IMR-90 (cell line): ENCODE measurements at places on chromosomes 11 and 22. TPM values are rescaled to one million over a fixed set of nuclear protein-coding genes. Genes with fewer than 3 reads are reported as not detected.

Gene MMP13
- not detected in 2 replicates for total RNA-seq

Gene ALKBH3
- 62.9 and 68.6 TPM in 2 replicates for total RNA-seq

Gene FOLR1
- not detected in 2 replicates for total RNA-seq

Gene PRG3
- total RNA-seq: not detected in 2 replicates

Gene MAJIN
- not detected in 2 replicates for total RNA-seq

Gene TPBGL
- not detected in 2 replicates for total RNA-seq

DNA sequence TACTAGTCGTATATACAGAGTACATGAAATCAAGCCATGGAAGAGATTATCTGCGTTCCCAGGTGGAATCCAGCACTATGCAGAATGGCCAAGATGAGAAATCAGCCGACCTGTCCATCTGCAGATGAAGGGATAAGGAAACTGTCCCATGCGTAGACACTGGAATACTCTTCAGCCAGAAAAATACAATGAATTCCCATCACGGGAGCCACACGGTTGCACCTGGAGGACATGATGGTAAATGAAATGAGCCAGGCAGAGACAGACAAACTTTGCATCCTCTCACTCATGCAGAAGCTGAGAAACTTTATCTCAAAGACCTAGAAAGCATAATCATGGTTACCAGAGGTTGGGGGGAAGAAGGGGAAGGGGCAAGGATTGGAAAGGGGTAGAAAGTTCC, 111.9 kb upstream of the TOP3B start:
- DNase-seq: no peak
- peaks cover 16% of the 10 kb centered on the region for H3K4me1 ChIP-seq
- H3K27ac ChIP-seq: peak overlapping the region; percentile 90; the same call in 1 of the 2 replicates
- H3K36me3 ChIP-seq: no peaks in the 10 kb centered on the region
- no peaks in the 10 kb centered on the region; the same call in 1 of the 2 replicates for H3K27me3 ChIP-seq
- no peak overlapping the region for H3K4me3 ChIP-seq

DNA sequence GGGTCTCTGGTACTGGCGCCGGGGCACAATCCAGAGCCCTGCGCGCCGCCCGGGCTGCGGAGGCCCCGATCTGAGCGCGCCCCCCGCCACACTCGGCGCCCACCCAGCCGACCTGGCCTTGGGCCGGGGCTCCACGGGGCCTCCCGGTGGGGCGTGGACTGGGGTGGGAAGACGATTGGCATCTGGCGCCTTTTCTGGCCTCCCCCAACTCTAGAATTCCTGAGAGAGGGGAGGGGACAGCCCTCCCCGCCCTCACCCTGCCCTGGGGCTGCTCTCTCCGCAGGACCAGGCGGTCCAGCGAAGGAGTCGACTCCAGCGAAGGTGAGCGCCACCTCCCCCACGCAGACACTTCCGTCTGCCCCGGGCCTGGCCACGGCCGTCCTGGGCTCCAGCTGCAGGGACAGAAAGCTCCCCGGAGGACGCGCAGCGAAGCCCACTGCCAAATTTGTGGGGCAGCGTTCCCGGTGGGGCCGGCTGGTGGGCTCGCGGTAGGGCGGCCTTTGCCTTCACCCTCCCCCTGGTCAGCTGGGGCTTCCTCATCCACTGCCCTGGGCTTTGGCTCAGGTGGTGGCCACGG, 593 bp downstream of the SSH3 start:
- DNase-seq: no peak
- H3K4me1 ChIP-seq: peaks cover 18% of the 10 kb centered on the region
- no peaks in the 10 kb centered on the region for H3K27me3 ChIP-seq
- peak overlapping the region; percentile 88; the same call in 1 of the 2 replicates for H3K27ac ChIP-seq
- H3K36me3 ChIP-seq: peaks cover 44% of the 10 kb centered on the region

DNA sequence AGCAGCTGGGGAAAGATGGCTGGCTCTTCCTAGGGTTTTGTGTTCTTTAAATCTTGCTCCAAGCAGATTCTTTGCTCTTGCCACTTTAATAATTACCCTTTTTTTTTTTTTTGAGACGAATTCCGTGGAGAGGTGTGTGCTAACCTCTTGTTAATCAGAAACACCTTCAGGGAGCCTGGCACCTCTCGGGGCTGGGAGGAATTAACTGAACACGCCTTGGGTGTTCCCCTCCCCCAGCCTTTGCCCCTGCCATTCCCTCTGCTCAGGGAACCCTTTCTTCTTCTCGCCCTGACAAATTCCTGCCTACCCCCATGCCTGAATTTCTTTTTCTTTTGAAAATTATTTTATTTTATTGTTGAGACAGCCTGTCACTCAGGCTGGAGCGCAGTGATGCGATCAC, 17.5 kb downstream of the TMPRSS6 start:
- H3K27me3 ChIP-seq: peaks cover 49% of the 10 kb centered on the region
- no peak overlapping the region for H3K4me3 ChIP-seq
- no peak overlapping the region for H3K27ac ChIP-seq
- no peaks in the 10 kb centered on the region for H3K4me1 ChIP-seq
- no peaks in the 10 kb centered on the region for H3K36me3 ChIP-seq

DNA sequence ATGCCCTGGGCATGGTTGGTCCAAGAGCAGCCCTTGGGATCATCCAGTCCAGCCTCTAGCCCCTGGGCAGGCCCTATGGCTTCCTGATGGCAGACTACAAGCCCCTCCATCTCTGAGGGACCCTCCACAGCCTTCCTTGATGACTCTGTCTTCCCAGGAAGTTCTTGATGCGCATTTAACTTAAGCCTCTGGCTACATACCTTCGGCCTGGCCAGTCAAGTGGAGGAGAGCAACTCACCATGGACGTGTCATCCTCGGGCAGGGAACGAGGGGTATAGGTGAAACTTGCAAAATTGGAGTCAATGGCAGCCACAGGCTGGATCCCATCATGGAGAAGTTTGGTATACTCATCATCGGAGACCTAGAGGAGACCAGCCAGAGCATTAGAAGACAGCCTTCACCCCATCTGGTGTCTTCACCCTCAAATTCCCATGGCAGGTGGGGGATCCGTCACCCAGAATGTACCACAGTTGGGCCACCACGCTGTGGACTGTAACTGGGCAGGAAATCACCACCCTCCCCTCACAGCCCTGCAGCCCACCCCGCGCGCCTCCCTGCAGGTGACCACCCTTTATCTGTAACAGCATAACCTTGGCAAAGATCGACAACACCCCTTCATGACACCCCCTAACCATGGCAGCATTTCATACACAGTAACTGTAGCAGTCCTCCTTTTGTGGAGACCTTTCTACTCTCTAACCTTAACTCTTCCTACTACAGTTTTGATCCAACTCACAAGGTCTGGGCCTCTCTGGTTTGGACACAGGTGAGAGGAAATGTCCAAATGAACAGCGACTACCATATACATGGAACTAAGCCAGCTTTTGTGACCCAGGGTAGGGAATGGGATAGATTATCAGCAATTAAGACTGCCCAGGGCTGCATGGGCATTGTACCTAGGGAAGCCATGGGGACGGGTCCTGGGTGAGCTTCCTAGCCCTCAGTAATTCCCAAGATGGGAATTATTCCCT, 91.7 kb downstream of the PDE2A start:
- no peaks in the 10 kb centered on the region; the same call in 1 of the 2 replicates for H3K4me1 ChIP-seq
- H3K27me3 ChIP-seq: peaks cover 82% of the 10 kb centered on the region
- H3K4me3 ChIP-seq: no peak overlapping the region
- no peak for DNase-seq

GRCh38 chr22:36328635-36329253, 59.0 kb downstream of the MYH9 start:
- H3K27me3 ChIP-seq: no peaks in the 10 kb centered on the region
- peak; percentile 96 for DNase-seq
- H3K36me3 ChIP-seq: peaks cover 82% of the 10 kb centered on the region
- H3K27ac ChIP-seq: peak overlapping the region; percentile 87

DNA sequence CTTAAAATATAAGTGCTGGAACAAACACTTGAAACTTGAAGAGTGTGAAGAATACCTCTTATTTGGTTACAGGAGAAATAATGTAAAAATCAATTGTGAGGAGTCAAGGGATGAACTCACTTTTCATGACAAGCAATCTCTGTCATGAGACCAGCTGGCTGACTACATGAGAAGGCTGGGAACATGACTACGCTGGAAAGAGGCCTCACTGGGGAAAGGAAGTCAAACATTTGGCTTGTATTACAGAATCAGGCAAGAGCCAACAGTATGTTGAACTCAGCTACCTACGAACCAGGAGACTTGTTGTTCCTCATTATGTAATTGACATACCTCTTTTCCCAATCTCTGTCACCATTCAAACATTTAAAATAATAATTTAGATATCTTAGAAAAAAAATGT, 14.4 kb downstream of the DCDC1 start:
- no peaks in the 10 kb centered on the region for H3K27me3 ChIP-seq
- H3K4me3 ChIP-seq: no peak overlapping the region
- no peaks in the 10 kb centered on the region for H3K36me3 ChIP-seq
- H3K27ac ChIP-seq: no peak overlapping the region

GRCh38 chr11:61198361-61198760, 5.0 kb upstream of the PGA3 start:
- H3K36me3 ChIP-seq: no peaks in the 10 kb centered on the region
- no peak overlapping the region for H3K27ac ChIP-seq
- peaks cover 33% of the 10 kb centered on the region for H3K27me3 ChIP-seq

- peaks cover 3% of the 10 kb centered on the region; the same call in 1 of the 2 replicates for H3K36me3 ChIP-seq
- H3K4me3 ChIP-seq: no peak overlapping the region
- DNase-seq: no peak
- H3K27me3 ChIP-seq: no peaks in the 10 kb centered on the region
Measured at GRCh38 chr11:28318871-28319270, 210.7 kb downstream of the METTL15 start.

DNA sequence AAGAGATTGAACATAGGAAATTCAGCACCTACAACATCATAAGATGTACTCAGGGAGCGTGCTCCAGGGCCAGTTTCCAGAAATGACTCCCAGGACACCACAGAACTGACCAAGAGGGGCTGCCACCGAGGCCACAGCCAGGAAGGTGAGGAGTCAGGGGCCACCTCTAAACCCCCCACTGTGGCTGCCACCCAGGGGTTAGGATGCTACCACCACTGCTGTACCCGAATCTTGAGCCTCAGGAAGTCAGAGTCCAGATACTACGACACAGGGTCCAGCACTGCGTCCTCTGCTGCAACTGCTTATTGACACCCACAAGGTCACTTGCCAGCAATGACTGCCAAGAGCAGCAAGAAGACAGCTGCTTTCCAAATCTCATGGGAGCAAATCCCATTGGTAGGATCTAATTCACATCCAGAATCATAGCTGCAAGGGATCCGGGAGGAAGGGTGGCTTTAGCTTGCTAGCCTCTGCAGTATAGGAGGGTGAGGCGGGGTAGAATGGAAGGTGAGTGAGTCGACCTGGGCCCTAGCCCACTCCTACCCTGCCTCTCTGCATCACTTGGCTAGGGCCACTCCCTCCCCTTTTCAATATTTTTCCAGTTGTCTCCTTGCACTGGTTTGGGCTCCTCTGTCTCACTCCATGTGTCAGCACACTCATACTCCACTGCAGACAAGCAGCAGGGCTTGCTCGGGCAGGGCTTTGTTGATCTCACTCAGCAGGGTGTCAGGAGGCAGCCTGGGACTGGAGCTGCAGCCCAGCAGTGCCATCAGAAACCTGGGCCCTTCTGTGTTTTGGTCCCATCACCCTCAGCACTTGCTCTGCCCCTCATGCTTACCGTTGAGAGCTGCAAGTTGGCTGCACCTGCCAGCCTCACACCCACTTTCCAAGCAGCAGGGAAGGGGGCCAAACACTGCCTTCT, 18.1 kb upstream of the CYTH4 start:
- H3K4me1 ChIP-seq: peaks cover 5% of the 10 kb centered on the region
- H3K27me3 ChIP-seq: peaks cover 5% of the 10 kb centered on the region
- no peaks in the 10 kb centered on the region for H3K36me3 ChIP-seq
- H3K27ac ChIP-seq: no peak overlapping the region

- no peak for DNase-seq
- H3K4me3 ChIP-seq: no peak overlapping the region
- no peaks in the 10 kb centered on the region for H3K36me3 ChIP-seq
- H3K4me1 ChIP-seq: no peaks in the 10 kb centered on the region
Measured at GRCh38 chr11:60485987-60486386, 6.6 kb upstream of the MS4A12 start.
